ENCODE measurements at places on chromosomes 2 and 18. TPM values are rescaled to one million over a fixed set of nuclear protein-coding genes. Genes with fewer than 3 reads are reported as not detected.

GRCh38 chr18:62196980-62197379 lies 9.9 kb downstream of the RELCH start:
- no peak for DNase-seq

The CCDC102B gene
- total RNA-seq, result 36.7 TPM

The CD207 gene
- not detected for total RNA-seq

DNA sequence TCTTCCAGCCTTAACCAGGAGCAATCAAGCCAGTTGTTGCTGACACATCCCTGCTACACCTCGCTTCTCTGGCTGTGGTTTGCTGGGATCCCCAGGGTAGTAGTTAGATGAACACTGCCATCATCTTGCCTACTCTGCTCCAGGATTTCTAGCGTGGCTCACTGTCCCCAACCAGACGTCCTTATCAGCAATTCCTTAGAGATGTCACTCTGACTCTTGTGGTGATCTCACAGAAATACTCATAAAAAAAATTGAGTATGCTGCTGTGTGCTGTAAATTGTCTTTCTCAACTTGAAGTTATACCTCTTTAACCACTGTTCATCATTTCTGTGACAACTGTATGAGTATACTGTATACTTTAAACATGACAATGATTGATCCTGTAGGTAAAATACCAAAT lies 63.2 kb downstream of the PLCL1 start:
- no peak for DNase-seq

DNA sequence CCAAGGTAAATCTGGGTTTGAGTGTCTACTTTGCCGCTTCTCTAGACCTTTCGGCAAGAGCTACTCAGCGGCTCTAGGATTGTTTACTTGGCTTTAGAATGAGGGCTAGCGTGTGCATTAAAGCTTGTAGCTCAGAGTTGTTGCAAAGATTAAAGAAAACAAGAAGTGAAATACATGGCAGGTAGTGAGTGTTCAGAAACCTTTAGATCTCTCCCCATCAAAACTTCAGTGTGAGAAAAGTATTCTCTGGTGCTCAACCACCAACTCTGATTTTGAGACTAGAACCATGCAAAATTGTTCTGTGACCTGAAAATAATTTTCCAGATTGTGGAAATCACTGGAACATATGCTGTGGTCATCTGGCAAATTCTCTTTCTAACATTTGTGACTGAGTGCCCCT lies 512.0 kb downstream of the CMPK2 start:
- no peak for DNase-seq

DNA sequence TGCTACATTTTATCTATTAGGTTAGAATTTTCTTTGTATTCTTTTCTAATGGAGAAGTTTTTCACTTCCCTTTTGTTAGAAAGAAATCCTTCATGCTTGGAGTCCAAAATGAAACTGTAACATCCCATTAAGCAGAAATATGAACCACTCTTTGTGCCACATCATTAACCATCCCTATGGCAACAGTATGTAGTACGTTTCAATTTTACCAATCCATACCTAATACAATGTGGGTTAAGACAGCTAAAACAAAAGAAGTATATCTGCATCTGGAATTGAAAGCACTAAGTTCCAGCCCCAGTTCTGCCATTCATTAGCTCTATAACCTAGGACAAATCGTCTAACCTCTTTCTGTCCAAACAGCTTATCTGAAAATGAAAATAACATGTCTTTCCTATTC lies 409.2 kb upstream of the SPHKAP start:
- DNase-seq, result no peak

GRCh38 chr2:138122891-138123290 lies 158.6 kb downstream of the HNMT start:
- no peak for DNase-seq

DNA sequence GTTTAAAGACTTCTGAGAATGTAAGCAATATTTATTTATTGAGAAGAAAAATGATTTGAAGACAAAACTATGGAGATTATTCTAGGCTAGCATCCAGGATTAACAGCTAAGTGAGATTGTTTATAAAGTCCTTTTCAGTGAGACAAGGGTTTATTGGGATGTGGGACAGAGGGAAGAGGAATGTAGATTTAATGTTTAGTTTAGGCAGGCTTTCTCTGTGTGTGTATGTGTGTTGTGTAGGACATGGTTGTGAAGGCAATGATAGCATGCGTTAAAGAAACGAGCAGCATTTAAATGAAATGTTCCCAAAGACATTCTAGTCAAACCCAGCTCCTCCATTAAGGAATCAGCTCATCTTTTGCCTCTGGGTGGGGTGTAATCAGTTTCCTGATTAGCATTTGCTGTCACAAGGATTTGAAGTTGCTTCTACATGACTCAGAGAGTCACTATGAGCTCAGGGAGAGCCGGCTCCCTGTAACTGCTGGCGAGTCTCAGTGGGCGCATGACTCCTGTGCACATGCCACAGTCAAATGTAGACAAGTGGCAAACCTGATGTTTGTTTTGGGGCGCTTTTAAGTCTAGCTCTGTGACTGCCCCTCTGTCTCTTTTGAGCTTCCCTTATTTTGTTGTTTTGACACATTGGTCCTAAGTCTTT lies 442.2 kb upstream of the CELF4 start:
- no peak for DNase-seq

DNA sequence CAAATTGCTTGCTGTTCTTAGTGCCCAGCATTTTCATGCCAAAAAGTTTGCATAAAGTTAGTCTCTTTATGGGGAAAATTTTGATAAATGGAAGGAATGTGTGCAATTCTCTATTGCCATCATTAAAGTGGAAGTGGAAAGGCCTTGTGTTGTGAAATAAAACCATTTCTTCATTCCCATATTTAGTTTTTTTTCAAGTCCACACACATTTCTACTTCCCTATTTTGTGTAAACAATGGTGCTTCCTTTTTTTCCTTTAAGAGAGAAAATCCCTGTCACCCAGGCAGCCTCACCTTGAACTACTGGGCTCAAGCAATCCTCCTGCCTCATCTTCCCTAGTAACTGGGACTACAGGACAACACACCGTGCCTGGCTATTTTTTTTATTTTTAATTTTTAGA lies 42.3 kb upstream of the NCOA1 start:
- no peak for DNase-seq

DNA sequence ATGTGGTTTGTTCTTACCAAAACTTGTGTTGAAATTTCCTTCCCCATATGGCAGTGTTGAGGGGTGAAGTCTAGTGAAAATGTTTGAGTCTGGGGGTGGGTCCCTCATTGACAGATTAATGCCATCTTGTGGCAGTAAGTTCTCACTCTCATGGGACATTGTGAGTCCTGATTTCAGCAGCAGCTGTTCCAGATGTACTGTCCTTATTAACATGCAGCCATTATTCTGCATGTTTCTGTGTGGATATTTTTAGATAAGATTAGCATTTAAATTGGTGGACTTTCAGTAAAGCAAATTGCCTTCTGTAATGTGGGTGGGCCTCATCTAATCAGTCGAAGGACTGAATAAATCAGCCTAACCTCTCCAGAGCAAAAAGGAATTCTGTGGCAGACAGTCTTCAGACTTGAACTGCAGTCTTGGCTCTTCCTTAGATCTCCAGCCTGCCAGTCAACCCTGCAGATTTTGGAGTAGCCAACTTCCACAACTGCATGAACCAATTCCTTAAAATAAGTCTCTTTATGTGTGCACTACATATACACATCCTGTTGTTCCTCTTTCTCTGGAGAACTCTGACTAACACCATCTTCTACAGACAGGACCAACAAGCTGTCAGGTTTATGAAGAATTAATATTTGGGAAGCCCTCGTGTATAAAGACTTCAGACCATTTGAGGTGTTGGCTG lies 138.7 kb upstream of the ZNF516 start:
- no peak for DNase-seq

The SLC5A7 gene
- total RNA-seq, result 0.33 TPM

The ACKR3 gene
- 7.5 TPM for total RNA-seq

GRCh38 chr2:222052934-222053367 lies 245.8 kb downstream of the PAX3 start:
- no peak for DNase-seq

The IL1RL1 gene
- 48.3 TPM for total RNA-seq

GRCh38 chr2:55401124-55401523 lies 18.5 kb downstream of the CCDC88A start:
- no peak for DNase-seq

The SCN7A gene
- total RNA-seq, result 99.9 TPM

The ITGA4 gene
- 30.5 TPM for total RNA-seq

The FAM110C gene
- 4.3 TPM for total RNA-seq

The ARHGEF33 gene
- total RNA-seq, result 3.1 TPM

DNA sequence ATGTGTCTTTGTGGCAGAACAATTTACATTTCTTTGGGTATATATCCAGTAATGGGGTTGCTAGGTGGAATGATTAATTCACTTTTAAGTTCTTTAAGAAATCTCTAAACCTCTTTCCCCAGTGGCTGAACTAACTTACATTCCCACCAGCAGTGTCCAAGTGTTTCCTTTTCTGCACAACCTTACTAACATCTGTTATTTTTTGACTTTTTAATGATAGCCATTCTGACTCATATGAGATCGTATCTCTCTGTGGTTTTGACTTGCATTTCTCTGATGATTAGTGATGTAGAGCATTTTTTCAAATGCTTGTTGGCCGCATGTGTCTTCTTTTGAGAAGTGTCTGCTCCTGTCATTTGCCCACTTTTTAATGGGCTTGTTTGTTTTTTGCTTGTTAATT lies 43.1 kb upstream of the PTH2R start:
- DNase-seq, result no peak

- DNase-seq, result peak; percentile 96
Measured at GRCh38 chr2:102141970-102142828, at the start of gene IL1R1. TSS of gene IL1R1 (plus strand) at chr2:102142746. CDS start at chr2:102157725, 14,979 bp downstream.

DNA sequence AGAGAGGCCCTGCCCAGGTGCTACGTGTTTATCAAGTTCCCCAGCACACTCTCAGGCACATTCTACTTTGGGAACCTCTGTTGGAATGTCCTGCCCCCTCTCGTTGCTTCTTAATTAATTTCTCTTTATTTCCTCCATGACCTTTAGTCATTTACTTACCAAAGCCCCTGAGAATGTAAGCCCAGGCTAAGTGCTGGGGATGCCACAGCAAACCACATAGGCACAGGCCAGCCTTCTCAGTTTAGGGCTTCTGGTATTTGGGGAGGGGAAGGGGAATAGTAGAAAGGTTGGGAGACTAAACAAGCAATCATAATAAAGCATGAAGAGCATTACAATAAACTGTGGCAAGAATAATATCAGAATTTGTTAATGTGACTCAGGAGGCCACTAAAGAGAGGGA lies 85.7 kb downstream of the EVA1A start:
- DNase-seq, result no peak

- no peak for DNase-seq
Measured at GRCh38 chr2:215664847-215665525, 229.1 kb upstream of the FN1 start.

DNA sequence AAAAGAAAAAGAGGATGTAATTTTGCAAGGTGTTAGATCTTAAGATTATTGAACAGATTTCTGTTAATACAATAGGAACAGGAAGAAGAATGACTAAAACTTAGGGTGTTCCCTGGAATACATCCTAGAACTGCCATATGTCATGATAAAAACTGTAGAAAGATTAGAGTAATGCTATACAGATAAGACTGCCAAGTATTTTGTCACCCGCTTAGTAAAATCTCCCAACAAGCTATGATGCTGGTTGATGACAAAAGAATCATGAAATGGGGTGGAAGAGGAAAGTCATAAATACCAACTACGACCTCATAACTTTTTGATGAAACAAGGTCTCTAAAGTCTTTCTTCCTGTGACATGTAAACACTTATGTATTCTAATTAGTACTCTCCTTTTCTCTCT lies 163.6 kb upstream of the COL3A1 start:
- DNase-seq, result no peak

The EVA1A gene
- 40.8 TPM for total RNA-seq

The LIPG gene
- total RNA-seq, result 5.1 TPM

GRCh38 chr2:16430846-16431245 lies 234.8 kb downstream of the CYRIA start:
- DNase-seq, result no peak

The DLGAP1 gene
- total RNA-seq, result 4.0 TPM

DNA sequence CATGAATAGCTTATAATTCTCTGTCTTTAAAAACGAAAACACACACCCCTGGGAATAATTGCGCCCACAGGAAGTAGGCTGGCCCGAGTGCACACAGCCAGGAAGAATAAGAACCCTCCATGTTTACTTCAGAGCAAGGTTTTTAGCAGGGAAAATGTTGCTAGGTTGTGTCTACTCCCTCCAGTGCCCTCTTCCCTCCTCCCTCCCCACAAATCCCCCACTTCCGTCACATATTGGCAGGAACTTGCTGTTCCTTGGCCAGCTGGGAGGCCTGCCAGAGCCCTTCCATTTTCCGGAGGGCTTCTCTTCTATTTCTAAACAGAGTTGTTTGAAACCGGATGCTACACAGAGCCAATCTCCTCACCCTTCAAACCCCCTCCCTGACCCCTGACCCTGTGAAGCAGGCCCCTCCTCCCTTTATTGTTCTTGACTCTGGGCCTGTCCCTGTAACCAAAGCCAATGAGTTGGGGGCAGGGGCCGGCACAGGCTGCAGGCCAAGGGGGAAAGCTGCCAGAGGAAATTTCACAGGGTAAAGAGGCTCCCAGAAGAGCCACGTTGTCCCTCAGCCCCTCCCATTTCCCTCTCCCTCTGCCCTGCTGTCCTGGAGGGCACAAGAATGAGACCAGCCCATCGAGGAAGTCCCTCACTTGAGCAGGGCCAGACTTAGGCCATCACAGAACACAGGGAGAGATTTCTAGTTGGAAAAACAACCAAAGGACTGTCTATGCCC lies 49.8 kb upstream of the LGALSL start:
- DNase-seq, result peak; percentile 73

The SMC6 gene
- 30.8 TPM for total RNA-seq

GRCh38 chr2:108632332-108633160 lies 86.7 kb upstream of the RANBP2 start:
- DNase-seq, result no peak

DNA sequence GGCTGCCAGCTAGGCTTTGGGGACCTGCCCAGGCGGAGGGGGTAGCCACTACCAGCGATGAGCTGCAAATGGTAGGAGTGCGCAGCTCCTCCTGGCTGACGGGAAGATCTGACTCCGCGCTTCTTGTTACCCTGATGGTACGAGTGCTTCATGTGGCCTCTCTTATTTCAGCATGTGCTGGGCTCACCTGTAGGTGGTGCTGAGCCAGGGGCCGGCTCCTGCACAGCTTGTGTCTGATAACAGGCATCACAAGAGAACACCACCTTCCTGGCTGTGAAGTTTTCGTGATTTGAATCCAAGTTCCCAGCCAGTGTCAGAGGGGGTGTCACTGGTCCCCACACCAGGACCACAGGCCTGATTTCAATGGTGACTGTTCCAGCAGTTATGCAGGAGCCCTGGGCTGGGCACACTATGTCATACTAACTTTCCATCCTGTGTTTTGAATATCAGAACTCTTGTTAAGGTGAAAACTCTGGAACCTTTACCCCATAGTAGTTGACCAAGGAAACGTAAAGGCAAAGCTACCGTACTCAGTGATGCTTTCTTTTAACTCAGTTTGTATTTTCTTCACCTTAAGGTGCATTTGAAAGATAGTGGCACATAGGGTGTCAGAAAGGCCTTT lies 28.0 kb downstream of the APCDD1 start:
- DNase-seq, result no peak

The DES gene
- 116 TPM for total RNA-seq

- no peak for DNase-seq
Measured at GRCh38 chr2:72897785-72898584, 10.8 kb downstream of the SPR start.

All from upper lobe of left lung (tissue), 6 donors.